Common myeloid progenitor, CD34-positive (primary cell): ENCODE measurements at places on chromosomes 7 and 10.

- DNase-seq: no peak
These were observed 55.9 kb downstream of the APBB1IP start for GRCh38 chr10:26494018-26494417.

GRCh38 chr7:50145801-50146338 is 52.8 kb upstream of the ZPBP start:
- no peak for DNase-seq

- peak; percentile 45 for DNase-seq
These were observed 238.7 kb downstream of the SEC23IP start for GRCh38 chr10:120131183-120131582.

DNA sequence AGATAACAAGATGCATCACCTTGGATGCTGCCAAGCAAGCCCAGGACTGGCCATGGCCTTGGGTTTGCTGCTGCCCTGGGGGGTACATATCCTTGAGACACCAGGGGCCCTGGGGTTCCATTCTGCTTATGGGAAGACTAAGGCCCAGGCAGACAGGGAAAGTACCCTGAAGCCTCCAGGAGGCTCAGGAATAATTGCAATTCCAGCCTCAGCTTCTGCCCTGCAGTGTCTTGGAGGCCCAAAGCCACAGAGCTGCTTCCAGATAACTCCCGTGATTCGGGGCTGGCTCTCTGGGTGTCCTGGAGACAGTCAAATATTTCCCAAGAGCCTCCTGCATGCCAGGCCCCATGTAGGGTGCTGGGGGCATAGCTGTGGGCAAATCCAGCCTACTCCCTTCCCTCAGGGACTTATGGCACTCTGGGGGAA is 22.6 kb downstream of the MYL10 start:
- DNase-seq: no peak

GRCh38 chr10:67808704-67809103 is 29.3 kb downstream of the DNAJC12 start:
- no peak for DNase-seq

DNA sequence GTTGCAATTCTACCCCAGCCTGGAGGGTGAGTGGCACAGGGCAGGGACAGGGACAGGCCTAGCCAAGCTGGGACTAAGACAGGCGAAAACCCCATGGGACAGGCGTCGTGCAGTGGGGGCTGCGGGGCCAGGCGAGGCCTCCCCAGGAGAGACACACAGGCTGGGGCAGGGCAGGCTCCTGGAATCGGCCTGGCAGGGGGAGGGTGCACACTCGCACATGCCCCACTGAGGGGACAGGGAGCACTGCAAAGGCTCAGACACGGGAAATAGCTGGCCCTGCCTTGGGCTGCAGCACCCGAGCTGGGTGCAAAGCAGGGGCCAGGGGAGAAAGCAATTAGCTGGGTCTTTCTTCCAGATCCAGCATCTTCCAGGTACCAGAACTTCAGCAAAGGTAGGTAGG is 10.4 kb downstream of the LAT2 start:
- no peak for DNase-seq

- peak; percentile 80 for DNase-seq
These were observed 645 bp downstream of the SLC26A4 start for GRCh38 chr7:107661081-107661864.

GRCh38 chr10:104581884-104582601 is 59.0 kb upstream of the SORCS3 start:
- DNase-seq: no peak

GRCh38 chr7:131522325-131522930 is 34.0 kb downstream of the PODXL start:
- DNase-seq: no peak

DNA sequence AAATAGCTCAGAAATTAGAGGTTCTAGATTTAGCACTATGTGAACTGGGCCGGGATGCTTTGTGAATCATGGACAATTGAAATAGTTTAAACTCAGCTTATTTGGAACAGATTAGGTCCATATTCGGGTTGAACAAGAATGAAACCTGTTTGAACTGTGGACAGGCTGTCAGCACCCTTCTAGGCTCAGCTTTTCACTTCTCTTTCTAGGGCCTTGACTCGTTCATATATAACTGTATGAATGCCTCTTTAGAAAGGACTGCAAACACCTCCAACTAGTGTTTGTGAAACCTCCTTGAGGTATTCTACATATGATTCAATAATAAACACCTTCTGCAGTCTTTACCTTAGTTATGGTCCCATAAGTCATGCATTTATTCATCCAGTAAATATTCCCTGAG is 115.6 kb downstream of the REEP3 start:
- no peak for DNase-seq
